ENCODE measurements at places on chromosomes 6 and 20.

DNA sequence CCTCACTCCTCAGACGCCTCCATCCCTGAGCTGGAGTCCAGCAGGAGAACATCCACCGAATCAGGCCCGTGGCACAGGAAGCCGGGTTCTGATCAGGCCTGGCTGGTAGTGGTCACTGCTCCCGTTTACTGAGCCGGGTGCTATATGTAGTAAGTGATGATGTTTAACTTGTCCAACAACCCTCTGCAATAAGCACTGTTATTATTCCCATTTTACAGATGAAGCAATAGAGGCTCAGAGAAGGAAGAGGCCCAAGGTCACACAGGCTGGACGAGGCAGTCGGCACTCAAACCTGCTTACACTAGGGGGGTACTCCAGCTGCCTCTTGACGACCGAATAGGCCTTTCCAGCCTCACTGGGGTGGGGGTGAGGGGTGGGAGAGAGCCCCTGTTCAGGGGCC lies 14.3 kb upstream of the VSTM2L start:
- no peak for DNase-seq

DNA sequence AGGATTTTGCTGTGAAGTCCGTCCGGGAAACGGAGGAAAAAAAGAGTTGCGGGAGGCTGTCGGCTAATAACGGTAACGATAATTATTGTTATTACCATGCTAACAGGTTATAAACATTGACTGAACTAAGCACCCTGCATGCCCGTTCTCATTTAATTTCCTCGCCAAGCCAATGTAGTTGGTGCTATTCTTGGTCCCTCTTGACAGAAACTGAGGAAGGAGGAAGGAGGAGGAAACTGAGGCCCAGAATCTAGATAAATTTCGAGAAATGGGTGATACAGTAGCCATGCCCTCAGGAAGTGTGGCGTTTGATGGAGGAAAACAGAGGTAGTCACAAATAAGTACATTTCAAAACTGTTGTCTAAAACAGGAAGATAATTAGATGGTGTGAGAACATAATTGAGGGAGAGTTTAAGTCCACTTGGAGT lies 474 bp downstream of the TPX2 start:
- no peak for DNase-seq

- DNase-seq: no peak
These were observed 136.0 kb downstream of the MTHFD1L start for GRCh38 chr6:151001387-151002056.

GRCh38 chr6:149221774-149222070 lies 95.8 kb upstream of the TAB2 start:
- DNase-seq: peak; percentile 67

- DNase-seq: no peak
These were observed 286.7 kb upstream of the CDYL start for GRCh38 chr6:4489538-4489937.

GRCh38 chr6:56366141-56366852 lies 118.9 kb upstream of the COL21A1 start:
- DNase-seq: no peak

DNA sequence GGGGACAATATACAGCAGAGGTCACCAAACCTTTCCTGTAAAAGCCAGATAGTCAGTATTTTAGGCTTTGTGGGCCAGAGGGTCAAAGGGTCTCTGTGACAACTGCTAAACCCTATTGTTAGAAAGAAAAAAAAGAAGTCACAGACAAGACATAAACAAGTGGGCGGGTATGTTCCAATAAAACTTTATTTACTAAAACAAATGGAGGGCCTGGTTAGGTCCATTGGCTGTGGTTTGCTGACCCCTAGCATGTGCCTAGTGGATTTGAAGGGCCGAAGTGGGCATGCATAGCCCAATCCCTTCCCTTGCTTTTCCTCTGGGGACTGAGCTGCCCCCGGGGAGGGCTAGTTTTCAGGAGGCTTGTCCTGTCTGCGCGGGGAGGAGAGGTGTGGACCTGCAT lies 78.9 kb downstream of the SULF2 start:
- no peak for DNase-seq

DNA sequence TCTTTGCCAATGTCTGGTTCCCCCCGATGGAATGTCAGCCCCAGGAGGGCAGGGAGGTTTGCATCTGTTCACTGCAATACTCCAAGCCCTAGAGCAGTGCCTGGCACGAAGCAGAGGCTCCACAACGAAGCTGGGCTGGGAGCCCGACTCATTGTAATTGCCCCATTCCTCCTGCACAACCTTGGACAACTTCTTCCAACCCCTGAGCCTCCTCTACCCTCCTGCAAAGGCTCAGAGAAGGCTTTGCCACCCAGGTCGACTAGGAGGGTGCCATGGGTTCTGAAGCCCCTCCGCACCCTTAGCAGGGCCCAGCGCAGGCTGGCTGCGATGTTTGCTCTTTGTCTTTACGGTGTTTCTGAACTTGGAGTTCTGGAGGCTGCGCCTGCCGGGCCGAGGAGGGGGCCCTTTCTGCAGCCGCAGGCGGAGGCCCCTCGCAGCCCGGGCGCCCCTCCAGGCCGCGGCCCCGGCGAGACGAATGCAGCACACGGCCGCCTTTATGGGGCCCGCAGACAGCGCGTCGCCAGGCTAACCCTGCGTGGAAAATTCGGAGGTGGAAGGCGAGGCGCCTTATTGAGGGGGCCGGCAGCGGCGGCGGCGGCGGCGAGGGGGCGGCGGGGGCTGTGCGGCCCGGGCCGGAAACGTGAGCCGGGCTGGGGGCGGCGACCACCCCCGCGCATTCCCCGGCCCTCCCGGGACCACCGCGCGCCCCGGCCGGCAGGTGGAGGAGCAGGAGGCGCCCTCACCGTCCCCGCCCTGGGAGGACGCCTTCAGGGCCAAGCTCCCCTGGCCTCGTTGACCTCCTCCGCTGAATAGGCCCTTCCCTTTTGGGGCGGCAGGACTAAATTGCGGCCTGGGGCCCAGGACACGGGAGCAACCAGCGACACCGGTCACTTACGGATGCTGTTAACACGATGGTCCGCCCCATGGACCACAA lies 27.0 kb downstream of the SNAI1 start:
- DNase-seq: no peak

- peak; percentile 93 for DNase-seq
These were observed 26.5 kb downstream of the CD109 start for GRCh38 chr6:73722318-73723060.

- no peak for DNase-seq
These were observed 26.0 kb upstream of the MRGBP start for GRCh38 chr20:62770111-62770910.

DNA sequence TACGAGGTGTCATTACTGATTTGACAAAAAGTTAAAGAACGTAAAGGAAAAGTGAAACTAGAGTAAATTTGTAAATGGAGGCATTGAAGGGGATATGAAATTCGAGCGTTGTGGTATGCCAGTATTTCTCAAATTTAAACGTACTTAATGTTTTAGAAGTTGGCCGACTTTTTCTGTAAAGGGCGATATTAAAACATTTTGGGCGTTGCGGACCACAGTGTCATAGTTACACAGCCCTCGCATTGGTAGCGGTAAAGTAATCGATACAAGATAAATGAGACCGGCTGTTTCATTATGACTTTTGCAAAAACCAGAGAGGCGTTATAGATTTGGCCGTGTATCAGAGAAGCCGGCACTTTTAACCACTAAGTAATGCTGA lies 39.6 kb downstream of the OR2B2 start:
- DNase-seq: no peak

GRCh38 chr6:34633256-34633655 lies 63.3 kb downstream of the ILRUN start:
- no peak for DNase-seq

DNA sequence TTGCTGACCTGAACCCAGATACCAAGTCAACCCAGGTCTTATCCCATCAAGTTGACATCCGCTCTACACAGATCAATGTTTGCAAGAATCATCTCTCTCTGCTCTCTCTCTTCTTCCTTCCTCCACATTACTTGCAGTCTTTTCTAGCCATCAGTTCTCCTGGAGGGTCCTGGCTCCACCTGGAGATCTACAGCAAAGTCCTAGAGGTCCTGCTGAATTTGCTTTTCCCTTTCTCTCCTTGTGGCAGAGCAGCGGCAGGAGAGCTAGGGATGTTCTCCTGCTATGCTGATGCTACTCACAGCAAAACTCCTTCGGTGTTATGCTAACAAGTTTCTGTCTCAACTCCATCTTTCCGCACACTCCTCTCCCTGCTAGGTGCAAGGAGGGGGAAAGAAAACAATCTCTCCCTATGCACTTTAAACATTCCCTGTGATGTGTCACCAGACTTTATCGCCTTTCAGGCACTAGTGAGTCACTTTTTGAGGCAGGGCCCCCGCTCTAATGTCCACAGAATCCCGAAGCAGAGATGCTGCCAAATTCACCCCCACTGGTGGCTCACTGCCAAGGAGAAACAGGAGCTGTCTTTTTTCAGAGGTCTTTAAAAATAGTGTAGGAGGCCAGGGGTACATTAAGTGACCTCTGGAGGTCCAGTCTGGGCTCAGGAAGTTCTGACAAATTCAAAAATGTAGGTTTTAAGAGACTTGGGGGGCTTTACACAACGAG lies 62.6 kb downstream of the FAM50B start:
- DNase-seq: peak; percentile 97

GRCh38 chr20:36017048-36017951 lies 48.9 kb downstream of the CNBD2 start:
- DNase-seq: peak; percentile 84

- DNase-seq: peak; percentile 47
These were observed 458.6 kb downstream of the EPM2A start for GRCh38 chr6:145276756-145277155.

- no peak for DNase-seq
These were observed 404 bp downstream of the CEP162 start for GRCh38 chr6:84227044-84227433.

DNA sequence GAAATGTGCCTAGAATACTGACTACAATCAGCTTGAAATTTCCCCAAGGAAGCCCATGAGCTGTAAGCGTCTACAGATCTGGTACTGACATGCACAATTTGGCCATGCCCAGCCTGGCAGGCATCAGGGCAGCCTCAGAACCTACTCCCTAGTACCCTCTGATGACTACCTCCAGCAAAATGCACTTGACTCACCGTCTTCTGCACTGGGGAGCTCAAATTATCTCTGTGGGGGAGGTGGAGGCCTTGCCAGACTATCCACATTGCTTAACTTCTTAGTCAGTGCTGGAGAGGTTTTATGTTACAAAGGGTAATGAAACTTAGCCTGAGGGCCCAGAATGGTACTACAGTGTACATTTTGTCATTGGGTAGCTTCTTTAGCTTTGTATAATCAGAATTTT lies 126.0 kb upstream of the ADGRF1 start:
- DNase-seq: peak; percentile 93

GRCh38 chr20:61638802-61639585 lies 386.9 kb downstream of the CDH4 start:
- peak; percentile 51 for DNase-seq

DNA sequence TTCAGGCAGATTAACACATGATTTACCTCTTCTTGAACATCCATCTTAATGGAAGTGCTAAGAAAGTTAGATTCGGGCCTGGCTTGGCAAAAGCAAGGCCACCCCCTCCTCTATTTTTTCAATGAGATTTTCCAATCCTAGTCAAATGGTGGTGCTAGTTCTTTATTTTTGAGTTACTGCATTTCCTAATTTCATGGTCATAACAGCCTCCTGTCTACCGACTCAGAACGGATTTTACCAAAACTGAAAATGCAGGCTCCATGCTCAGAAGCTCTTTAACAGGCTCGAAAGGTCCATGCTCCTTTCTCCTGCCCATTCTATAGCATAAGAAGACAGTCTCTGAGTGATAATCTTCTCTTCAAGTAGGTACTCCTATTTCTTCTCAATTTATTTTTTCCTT lies 117.2 kb upstream of the ESR1 start:
- DNase-seq: no peak

- DNase-seq: no peak
These were observed 58.0 kb upstream of the CCDC167 start for GRCh38 chr6:37557645-37558114.

- DNase-seq: no peak
These were observed 72.7 kb upstream of the NOX3 start for GRCh38 chr6:155528335-155528734.

DNA sequence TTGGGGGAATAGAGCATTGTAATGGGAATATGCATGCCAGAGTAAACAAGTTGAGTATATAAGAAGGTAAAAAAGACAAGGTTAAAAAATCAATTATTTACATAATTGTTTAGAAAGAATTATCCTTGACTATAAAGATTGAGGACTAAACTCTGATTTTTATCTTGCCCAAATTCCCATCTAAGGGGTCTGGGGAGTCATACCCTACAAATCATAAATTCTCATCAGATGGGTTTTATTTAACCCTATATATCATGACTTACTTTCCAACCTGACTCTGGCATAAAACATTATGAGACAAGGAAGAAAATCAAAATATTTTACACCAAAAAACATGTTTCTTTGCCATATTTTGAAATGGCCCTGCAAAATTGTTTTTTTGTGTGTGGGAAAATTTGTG lies 12.7 kb downstream of the OR2B2 start:
- DNase-seq: no peak

GRCh38 chr20:32460231-32460630 lies 102.1 kb downstream of the ASXL1 start:
- DNase-seq: no peak

GRCh38 chr6:119346936-119347335 lies 2.6 kb downstream of the MAN1A1 start:
- no peak for DNase-seq

DNA sequence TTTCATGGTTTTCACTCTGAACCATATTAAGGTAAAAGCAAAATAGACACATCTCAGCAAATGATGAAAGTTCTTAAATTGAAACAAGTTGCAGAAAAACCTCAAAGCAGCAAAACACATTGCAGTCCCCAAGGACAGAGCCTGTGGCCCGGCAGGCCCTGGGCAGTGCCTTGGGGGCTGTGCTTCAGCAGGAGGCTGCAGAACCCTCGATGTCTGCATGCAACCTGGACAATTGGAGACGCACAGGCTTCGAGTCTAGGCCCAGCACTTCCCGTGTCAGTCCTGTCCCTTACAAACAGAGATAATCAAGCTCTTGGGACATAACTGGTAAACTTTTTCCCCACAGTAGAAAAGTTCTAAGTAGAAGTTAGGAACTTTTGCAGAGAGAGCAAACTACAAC lies 9.2 kb downstream of the PYGB start:
- no peak for DNase-seq

GRCh38 chr20:61055180-61056010 lies 196.7 kb upstream of the CDH4 start:
- no peak for DNase-seq

DNA sequence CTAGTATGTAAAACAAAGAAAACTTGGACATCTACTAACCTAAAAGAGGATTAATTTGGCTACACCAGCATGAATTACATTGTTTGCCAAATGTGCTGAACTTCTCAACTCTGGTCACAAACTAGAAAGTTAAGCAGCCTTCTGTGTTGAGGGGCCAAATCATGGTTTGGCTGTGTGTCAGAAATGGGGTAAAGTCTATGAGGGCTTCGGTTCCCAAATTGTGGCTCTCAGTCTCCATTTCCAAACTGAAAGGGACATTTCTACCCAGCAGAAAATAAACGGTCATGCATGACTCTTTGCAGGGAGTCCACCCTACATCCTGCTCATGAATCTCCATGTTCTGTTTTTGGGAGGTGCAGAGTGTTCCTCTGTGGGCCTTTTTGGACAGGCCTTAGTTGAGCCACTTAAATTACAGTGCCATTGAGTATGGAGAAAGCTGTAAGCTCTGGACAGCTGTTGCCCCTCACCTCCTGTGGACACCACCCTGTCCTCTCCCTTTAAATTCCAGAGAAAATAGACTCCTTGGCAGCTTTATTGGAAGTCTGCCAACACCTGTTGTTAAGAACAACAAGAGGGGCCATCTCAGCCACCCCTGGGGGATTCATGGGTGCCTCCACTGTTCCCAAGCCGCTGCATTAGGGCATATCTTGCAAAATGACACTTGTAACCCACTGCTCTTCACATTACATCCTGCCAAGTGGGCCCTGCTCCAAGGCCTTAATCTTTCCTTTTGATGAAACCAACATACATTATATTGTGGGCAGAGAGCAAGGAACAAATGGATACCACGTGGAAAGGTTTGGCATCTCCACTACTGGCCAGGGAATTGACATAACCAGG lies 27.5 kb upstream of the SNRPC start:
- no peak for DNase-seq
